ENCODE measurements at places on chromosomes 5 and 9. TPM values are rescaled to one million over a fixed set of nuclear protein-coding genes. Genes with fewer than 3 reads are reported as not detected.

- H3K4me3 ChIP-seq: no peak overlapping the region
- no peaks in the 10 kb centered on the region for H3K27me3 ChIP-seq
- peaks cover 4% of the 10 kb centered on the region for H3K36me3 ChIP-seq
- no peak for DNase-seq
Measured at GRCh38 chr5:32302835-32303754, 9.6 kb downstream of the MTMR12 start.

DNA sequence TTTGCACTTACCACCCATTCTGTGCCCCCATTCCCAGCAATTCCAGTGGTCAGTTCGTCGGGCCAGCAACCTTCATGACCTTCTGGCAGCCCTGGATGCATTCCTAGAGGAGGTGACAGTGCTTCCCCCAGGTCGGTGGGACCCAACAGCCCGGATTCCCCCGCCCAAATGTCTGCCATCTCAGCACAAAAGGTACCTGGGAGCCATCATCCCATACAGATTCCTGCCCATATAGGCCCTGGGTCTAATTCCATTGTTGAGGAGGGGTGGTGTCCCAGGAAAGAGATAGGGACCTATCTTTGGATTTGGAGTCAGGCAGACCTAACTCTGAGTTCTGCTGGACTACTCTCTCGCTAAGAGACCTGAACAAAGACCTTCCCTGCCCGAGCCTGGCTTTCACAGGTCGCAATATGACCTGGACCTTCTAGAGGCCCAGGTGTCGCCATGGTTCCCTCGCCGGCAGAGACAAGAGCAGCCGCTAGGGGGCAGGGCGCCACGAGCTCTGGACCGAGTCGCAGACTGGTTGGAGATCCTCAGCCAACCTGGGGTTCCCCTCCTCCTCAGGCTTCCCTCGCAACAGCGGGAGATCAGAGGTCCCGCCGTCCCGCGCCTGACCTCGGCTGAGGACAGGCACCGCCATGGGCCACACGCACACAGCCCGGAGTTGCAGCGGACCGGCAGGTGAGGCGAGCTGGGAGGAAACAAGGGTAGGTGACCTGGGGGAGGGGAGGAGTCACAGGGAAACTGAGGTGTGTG is 3.1 kb downstream of the SLC4A9 start:
- H3K4me3 ChIP-seq: no peak overlapping the region
- H3K4me1 ChIP-seq: no peaks in the 10 kb centered on the region
- H3K27me3 ChIP-seq: no peaks in the 10 kb centered on the region
- H3K27ac ChIP-seq: no peak overlapping the region
- H3K36me3 ChIP-seq: no peaks in the 10 kb centered on the region
- peak; percentile 81 for DNase-seq

DNA sequence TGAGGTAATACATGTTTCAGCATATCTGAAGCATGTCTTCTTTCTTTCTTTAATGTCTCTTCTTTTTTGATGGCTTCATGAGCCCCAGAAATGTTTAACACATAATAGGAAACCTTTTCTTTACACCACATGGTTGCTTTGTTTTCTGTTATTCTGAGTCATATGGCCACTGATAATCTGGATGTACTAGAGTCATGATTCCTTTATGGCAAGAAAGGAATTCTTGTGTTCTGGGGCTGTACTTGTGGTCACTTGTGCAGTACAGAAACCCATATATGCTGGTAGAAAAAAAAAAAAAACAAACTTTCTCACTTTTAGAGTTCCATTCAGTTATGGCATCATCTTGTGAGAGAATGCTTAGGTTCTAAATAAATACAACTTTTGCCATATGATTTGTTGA is 1669.3 kb upstream of the CDH9 start:
- no peak overlapping the region for H3K27ac ChIP-seq
- H3K4me1 ChIP-seq: no peaks in the 10 kb centered on the region
- no peaks in the 10 kb centered on the region for H3K27me3 ChIP-seq
- H3K36me3 ChIP-seq: no peaks in the 10 kb centered on the region
- DNase-seq: no peak

GRCh38 chr5:174951151-174951780 is 226.9 kb downstream of the MSX2 start:
- no peaks in the 10 kb centered on the region for H3K4me1 ChIP-seq
- no peak overlapping the region for H3K4me3 ChIP-seq
- no peaks in the 10 kb centered on the region for H3K27me3 ChIP-seq
- no peaks in the 10 kb centered on the region for H3K36me3 ChIP-seq
- peak; percentile 3 for DNase-seq

DNA sequence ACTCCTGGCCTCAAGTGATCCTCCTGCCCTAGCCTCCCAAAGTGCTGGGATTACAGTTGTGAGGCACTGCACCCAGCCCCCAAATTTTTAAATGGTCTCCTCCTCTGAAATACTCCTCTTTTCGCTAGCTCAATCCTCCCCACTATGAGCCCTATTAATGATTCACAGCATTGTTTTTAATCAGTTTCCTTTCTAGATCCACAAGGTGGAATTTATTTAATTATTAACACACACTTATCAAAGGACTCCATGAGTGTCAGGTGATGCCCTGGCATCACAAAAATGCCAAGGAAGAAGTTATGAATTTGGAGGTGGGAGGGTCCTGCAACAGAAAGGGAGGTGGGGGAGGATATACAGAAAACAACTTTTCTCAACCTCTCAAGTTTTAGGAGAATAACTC is 806.5 kb downstream of the PRELID2 start:
- H3K4me3 ChIP-seq: no peak overlapping the region
- H3K36me3 ChIP-seq: no peaks in the 10 kb centered on the region

GRCh38 chr5:10620346-10620745 is 56.5 kb downstream of the ANKRD33B start:
- H3K27me3 ChIP-seq: no peaks in the 10 kb centered on the region
- no peaks in the 10 kb centered on the region for H3K36me3 ChIP-seq
- H3K27ac ChIP-seq: no peak overlapping the region
- H3K4me1 ChIP-seq: peaks cover 3% of the 10 kb centered on the region
- H3K4me3 ChIP-seq: no peak overlapping the region
- DNase-seq: no peak

DNA sequence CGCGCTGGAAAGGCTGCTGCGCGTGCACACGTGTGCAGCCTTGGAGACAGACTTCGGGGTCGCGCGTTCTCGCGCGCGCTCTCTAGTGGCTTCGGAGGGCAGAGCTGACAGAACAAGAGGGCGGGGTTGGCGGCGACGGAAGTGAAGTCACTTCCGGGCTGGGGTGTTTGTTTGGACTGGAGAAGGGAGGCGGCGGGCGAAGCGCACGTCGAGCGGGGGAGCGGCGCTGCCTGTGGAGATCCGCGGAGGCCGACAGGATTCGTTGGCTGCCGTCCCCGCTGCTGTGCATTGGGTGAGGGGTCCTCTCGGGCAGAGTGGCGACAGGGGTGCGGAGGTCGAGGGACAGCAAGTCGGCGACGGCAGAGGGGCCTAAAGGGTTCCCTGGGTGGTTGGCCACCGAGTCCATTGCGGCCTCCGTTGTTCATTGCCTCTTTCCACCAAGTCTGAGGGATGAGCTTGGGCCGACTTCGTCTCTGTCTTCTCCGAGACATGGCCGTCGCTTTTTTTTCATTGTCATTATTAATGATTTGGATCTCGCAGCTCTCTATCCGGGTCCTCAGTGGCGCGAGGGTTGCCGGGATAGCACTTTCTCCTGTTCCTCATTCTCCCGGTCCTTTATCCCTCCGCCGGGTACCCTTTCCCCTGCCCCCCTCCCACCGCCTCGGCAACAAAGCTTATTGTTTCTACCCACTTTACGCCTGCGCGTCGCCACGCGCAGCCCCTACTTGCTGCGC is at the start of gene PAIP2:
TSS of gene PAIP2 (plus strand) at position 166 of the 734 bp plus-strand sequence. CDS start 21,931 bp downstream, outside the sequence.
- H3K36me3 ChIP-seq: peaks cover 6% of the 10 kb centered on the region
- H3K27me3 ChIP-seq: no peaks in the 10 kb centered on the region
- H3K27ac ChIP-seq: peak within 1 kb of the TSS; percentile 100

DNA sequence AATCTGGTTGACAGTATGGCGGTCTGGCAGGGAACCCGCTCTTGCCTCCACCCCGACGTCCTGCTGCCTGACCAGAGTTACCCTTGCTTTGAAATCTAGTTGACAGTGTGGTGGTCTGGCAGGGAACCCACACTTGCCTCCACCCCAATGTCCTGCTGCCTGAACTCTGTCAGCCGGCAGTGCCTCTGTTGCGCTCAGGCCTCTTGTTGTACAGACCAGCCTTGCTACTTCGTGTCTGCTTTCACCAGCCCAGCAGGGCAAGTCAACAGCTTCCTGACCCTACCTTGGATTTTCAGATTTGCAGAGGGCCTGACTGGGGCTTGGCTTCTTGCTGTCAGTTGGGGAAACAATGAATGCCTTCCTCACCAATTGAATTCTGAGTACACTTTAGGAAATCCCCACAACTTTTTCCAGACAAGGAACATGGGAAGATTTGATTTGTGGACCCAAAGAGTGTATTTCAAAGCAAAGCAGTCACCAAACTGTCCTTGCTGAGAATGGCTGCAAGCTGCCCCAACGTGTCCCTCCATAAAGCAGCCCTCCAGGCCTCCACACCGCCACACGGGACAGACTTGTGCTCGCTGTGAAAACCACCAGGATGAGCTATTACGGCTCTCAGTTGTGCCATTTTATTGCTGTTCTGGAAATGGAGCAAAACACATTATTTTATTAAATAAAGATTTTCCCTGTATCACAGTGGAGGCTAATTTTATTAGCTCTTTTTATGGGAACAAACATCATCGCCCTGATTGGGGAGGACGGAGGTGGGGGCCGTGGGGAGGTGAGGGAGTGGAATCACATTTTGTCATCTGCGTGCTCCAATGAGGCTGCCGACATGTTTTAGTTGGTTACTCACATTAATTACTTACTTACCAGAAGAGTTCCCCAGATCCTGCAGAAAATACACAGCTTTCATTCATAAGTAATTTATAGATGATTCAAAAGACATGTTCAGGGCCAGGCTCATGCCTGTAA is 189.3 kb downstream of the AOPEP start:
- no peaks in the 10 kb centered on the region for H3K4me1 ChIP-seq
- no peak for DNase-seq
- no peaks in the 10 kb centered on the region for H3K27me3 ChIP-seq
- H3K36me3 ChIP-seq: no peaks in the 10 kb centered on the region

- no peaks in the 10 kb centered on the region for H3K4me1 ChIP-seq
- DNase-seq: no peak
- H3K36me3 ChIP-seq: no peaks in the 10 kb centered on the region
- no peak overlapping the region for H3K4me3 ChIP-seq
- peaks cover 10% of the 10 kb centered on the region for H3K27me3 ChIP-seq
Measured at GRCh38 chr9:89225991-89226471, 47.4 kb upstream of the SHC3 start.

DNA sequence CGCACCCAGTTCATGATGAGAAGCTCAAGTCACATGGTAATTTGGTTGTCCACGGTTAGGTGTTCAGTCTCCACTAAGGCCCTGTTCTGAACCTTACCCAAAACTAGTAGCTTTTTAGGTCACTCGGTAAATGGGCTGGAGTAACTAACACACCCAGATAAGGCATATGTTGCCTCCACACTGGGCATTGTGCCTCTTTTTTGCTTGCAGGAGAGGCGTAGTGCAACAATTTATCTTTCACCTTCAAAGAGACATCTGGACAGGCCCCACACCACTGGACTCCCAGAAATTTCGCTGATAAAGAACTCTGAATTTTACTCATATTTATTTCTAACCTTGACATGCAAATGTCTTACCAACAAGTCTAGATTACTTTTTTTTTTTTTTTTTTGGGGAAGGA is 16.8 kb upstream of the PTGES start:
- H3K4me3 ChIP-seq: no peak overlapping the region
- DNase-seq: no peak
- no peaks in the 10 kb centered on the region for H3K36me3 ChIP-seq
- H3K27me3 ChIP-seq: no peaks in the 10 kb centered on the region
- no peak overlapping the region for H3K27ac ChIP-seq
- H3K4me1 ChIP-seq: no peaks in the 10 kb centered on the region

GRCh38 chr9:87831159-87831558 is 51.5 kb upstream of the SPATA31E1 start:
- no peak overlapping the region for H3K27ac ChIP-seq
- H3K36me3 ChIP-seq: no peaks in the 10 kb centered on the region
- DNase-seq: no peak
- no peaks in the 10 kb centered on the region for H3K27me3 ChIP-seq
- no peaks in the 10 kb centered on the region for H3K4me1 ChIP-seq

DNA sequence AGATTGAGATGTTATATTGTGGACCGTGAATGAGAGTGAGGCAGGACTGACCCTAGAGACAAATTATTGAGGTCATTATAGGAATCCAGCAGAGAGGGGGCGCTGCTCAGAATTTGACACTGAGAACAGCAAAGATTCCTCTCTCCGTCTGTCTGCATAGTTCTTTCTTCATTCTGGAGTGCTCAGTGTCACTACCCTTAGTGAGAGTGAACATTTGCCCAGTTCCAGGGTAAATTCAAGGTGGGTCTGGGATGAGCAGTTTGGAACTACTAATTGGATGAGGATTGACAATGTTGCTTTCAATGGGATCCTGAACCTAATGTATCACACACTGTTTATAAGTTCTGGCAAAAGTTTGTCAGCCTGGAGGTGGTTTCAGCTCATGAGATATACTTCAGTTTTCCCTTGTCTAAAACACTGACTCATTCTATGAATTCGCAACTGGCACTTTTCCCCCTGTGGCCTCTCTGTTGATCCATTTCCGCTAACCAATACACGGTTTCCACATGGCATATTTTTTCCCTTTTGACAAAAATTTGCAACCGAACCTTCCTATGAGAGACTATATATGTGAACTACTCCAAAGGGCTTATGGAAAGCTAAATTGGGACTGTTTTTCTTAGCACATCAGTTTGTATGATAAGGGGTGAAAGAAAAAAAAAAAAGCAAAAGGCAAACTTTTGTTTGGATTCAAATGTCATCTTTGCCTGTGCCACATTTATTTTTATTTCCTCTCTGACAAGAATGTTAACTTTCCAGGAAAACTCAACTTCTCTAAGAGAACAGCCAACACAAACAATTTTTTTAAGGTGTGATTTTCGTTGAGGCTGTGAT is 1240.7 kb upstream of the WWC1 start:
- H3K27ac ChIP-seq: no peak overlapping the region
- no peak for DNase-seq
- H3K4me1 ChIP-seq: no peaks in the 10 kb centered on the region
- no peaks in the 10 kb centered on the region for H3K36me3 ChIP-seq

The DNLZ gene
- total RNA-seq: 25.5 TPM

The NRG2 gene
- not detected for total RNA-seq

The PFN3 gene
- not detected for total RNA-seq

The SPATA31E1 gene
- not detected for total RNA-seq

The DOCK8 gene
- 219 TPM for total RNA-seq

The DOLK gene
- 6.1 TPM for total RNA-seq

The BAAT gene
- total RNA-seq: 0.15 TPM

The SHLD3 gene
- total RNA-seq: 11.1 TPM

All from CD4-positive, CD25-positive, alpha-beta regulatory T cell (primary cell).